ENCODE measurements at places on chromosomes 13 and 19.

- no peak for DNase-seq
Observed at GRCh38 chr13:25654322-25654721, 282.5 kb downstream of the ATP8A2 start.

GRCh38 chr13:107203146-107203847 lies 635.4 kb upstream of the ARGLU1 start:
- DNase-seq, result peak; percentile 39

- no peak for DNase-seq
Observed at GRCh38 chr13:104355041-104355670, 1288.9 kb upstream of the SLC10A2 start.

- DNase-seq, result no peak
Observed at GRCh38 chr19:571566-571974, 826 bp upstream of the BSG start.

GRCh38 chr13:28533125-28533436 lies 38.2 kb upstream of the FLT1 start:
- DNase-seq, result no peak

GRCh38 chr19:45195764-45196163 lies 17.2 kb downstream of the BLOC1S3 start:
- no peak for DNase-seq

DNA sequence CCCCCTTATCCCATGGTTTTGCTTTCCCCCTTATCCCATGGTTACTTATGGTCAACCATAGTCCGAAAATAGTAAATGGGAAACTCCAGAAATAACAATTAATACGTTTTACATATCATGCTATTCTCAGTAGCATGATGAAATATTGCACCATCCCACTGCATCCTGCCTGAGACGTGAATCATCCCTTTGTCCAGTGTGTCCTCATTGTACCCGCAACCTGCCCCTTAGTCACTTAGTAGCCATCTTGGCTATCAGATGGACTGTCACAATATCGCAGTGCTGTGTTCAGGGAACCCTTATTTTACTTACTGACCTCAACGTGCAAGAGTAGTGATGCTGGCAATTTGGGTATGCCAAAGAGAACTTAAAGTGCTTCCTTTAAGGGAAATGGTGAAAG lies 10.5 kb upstream of the NBEA start:
- DNase-seq, result no peak

DNA sequence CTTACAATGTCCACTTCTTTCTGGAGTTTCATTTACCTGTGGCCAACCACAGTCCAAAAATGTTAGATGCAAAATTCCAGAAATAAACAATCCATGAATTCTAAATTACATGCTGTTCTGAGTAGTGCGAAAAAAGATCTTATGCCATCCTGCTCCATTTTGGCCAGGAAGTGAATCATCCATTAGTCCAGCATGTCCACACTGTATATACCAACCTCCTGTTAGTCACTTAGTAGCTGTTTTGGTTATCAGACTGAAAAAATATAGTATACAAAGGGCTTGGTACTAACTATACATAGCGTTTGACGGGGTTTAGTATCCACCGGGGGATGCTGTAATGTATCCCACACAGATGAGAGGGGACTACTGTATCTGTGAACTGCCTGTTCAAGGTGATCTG lies 618.0 kb upstream of the ARGLU1 start:
- no peak for DNase-seq

- DNase-seq, result no peak
Observed at GRCh38 chr19:31979362-31979761, 366.0 kb upstream of the ZNF507 start.

GRCh38 chr13:93244918-93245280 lies 18.3 kb downstream of the GPC6 start:
- no peak for DNase-seq

DNA sequence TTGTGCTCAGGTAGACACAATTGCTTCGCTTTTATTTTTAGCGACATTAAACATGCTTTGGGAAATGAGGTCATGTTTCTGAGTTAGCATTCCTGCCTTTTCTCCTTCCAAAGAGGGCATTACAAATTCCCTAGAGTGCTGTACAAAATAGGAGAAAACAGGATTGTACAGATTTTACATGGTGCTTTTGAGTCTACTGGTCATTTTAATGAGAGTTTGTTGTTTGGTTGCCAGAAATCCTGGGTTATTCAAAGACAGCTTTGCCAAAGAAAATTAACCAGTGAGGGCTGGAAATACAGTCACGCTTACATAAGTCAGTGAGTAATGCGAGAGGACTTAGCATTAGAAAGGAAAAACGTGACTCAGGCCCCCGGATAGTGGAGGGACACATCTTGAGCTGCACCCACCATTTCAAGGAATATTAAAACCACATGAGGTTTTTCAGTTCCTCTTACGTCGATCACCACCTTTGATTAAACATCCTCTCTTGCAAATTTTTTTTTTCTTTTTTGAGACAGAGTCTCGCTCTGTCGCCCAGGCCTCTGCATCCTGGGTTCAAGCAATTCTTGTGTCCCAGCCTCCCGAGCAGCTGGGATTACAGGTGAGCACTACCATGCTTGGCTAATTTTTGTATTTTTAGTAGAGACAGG lies 55.4 kb downstream of the SACS start:
- no peak for DNase-seq

All from BE2C (cell line).